ENCODE measurements at places on chromosomes 7 and 10.

- DNase-seq, result no peak
These were observed 1133.4 kb downstream of the XPNPEP1 start for GRCh38 chr10:108789919-108790318.

DNA sequence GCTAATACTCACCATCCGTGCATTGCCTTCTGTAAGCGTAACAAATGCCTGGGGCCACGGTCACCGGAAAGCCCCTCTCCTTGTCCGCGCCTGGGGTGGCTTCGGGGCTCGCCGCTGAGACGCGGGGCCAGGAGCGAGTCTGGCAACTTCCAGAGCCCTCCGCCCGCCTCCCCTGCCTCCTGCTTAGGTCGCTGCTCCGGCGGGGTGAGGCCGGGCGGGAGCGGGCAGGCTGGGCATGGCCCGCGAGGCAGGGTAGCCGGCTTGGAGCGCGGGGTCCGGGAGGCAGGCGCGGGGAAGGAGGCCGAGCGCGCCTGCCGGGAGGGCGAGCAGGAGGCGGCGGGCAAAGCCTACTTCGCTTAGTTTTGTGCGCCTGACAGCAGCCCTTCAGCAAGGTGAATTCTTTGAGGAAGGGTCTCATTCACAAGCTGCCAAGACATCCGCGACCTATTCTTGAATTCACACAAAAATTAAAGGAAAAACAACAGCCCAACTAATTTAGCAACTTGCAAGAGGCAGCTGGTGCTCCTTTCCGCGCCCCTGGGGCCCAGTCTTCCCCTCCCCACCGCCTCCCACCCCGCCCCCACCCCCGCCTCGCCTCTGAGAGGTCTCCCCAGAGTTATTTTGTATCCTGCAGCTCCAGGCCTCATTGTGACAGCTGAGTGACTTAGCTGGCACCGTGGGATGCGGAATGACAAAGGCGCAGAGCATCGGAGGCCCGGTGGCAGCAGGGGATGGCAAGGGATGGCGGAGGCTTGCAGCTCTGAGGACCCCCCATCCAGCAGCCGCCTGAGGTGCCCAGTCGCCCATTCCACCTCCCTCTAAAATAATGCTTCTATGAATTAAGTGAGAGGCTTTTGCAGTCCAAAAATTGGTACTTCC lies 12.8 kb upstream of the KAT6B start:
- no peak for DNase-seq

GRCh38 chr10:88544140-88544870 lies 38.8 kb downstream of the RNLS start:
- DNase-seq, result no peak

DNA sequence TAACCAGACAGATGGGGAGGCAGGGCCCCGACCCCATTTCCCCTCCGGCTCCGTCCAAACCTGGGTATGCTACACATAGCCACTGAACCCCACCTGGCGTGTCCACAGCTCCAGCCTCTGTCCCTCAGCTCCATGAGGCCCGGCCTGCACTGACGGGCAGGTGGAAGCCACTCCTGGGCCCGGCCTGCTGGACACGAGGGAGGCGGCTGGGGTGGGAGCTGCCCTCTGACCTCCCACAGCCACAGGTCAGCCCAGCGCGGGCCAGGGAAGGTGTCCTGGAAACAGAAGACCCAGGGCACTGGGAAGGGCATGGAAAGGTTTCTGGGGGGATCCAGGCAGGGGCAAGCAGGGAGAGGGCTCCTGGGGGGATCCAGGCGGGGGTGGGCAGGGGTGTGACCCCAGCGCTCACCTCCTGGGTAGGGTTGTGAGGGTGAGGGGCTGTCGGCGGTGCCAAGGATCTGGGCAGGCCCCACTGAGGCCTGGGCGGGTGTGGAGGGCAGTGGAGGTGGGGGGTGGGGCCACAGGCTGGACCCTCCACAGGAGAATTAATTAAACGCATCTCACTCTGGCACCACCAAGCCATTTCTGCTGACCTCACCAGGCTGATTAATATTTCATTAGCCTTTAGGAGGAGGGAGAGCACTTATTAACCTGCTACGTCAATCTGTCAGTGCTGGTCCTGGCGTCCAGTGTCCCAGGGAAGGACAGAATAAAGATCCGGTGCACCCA lies 108.9 kb downstream of the UNCX start:
- DNase-seq, result no peak

GRCh38 chr7:111266613-111267012 lies 175.7 kb downstream of the LRRN3 start:
- DNase-seq, result no peak

- DNase-seq, result no peak
These were observed 155.9 kb upstream of the SLC13A1 start for GRCh38 chr7:123355576-123356190.

GRCh38 chr7:110612680-110613079 lies 478.2 kb upstream of the LRRN3 start:
- DNase-seq, result no peak

GRCh38 chr10:58773944-58774343 lies 261.3 kb downstream of the BICC1 start:
- no peak for DNase-seq

DNA sequence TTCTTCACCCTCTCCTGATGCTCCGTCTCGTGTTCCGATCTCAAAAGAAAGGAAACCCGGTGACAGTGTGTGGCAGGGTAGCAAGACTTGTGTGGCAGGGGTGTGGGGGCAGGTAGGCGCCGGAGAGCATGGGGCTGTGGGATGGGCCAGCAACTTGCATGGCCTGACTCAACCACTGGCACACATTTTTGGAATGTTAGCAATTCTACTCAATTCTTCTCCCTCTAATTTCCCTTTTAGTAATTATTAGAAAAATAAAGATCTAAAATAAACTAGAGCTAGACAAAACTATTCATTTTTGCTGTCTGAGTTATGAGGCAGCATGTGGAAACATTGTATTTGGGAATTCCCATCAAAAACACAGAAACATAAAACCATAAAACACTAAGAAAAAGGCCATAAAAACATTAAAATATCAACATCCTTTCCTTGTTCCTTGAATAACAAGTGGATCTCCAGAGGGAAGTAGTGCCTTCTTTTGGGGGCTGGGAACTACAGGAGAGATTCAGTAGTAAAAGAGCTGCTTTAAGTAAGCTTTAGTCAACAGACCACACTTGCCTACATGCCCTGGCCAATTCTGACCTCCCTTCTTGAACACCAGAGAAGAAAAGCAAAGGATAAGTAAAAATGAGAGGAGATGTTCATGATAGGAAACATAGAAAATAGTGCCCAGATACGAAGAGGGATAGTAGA lies 21.8 kb downstream of the SEMA3C start:
- DNase-seq, result no peak

- no peak for DNase-seq
These were observed 446.0 kb downstream of the SUGCT start for GRCh38 chr7:40580776-40581175.

- DNase-seq, result no peak
These were observed 78.6 kb upstream of the DYNC1I1 start for GRCh38 chr7:95693551-95694333.

- no peak for DNase-seq
These were observed 825 bp downstream of the FEZF1 start for GRCh38 chr7:122303531-122304318.

DNA sequence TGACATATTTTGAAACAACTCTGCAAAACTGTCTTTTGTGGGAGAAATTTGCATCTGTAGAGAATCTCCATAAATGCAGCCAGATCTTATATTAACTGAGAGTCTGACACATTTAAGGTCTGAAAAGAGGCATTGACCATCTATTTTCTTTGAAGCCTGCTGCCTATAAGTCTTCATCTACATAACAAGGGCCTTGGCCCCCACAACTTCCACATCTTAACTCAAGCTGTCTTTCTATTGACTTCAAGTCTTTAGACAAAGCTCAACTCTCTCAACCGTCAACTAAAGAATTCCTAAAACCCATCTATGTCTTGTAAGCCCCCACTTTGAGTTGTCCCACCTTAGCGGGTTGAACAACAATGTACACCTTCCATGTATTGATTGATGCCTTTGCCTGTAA lies 72.4 kb upstream of the ADCY1 start:
- DNase-seq, result no peak

DNA sequence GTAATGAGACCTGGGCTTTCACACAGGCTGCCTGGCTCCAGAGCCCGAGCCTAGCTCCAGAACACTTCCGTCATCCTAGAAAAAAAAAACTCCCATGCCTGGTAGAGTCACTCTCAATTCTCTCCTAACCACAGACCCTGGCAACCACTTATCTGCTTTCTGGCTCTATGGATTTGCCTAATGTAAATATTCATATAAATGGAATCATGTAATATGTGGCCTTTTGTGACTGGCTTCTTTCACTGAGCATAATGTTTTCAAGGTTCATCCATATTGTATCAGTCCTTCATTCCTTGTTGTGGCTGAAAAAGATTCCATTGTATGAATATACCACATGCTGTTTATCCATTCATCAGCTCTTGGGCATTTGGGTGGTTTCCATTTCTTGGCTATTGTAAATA lies 167.7 kb upstream of the MKLN1 start:
- DNase-seq, result no peak

DNA sequence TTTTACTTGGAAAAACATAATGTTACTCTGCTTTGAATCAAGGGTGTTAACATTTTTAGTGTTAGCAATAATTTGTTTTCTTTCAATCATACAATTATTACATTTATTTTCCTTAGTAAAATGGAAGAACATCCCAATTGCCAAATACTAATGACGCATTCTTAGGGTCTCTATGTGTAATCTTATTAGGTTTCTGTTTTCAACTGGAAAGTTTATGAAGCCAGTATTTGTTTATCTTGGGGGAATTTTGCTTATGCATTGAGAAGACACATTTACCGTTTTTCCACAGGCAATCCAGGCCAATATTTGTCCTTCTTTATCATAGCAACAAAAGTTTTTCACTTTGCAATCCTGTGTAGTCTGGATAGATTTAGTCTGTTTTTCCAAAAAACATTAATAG lies 134.5 kb downstream of the CPED1 start:
- DNase-seq, result no peak

DNA sequence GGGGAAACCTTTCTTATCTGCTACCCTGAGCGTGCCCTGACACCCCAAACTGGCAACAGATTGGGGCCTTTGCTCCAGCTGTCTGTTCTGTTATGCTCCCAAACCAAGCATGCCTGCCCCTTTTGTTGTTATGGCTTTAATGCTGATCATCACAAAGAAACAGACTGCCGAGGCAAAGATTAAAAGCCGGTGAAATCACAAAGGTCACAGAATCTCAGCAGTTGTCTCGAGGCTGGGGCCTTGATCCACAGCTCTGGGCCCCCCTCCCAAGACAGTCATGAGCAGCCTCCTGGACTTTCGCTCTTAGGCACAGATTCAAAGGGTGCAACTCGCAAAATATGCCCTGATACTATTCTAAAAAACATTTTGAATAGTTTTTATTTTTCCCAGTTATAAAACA lies 65.6 kb downstream of the STRA8 start:
- no peak for DNase-seq

- DNase-seq, result no peak
These were observed 153.1 kb downstream of the TRIL start for GRCh38 chr7:28804990-28805389.

DNA sequence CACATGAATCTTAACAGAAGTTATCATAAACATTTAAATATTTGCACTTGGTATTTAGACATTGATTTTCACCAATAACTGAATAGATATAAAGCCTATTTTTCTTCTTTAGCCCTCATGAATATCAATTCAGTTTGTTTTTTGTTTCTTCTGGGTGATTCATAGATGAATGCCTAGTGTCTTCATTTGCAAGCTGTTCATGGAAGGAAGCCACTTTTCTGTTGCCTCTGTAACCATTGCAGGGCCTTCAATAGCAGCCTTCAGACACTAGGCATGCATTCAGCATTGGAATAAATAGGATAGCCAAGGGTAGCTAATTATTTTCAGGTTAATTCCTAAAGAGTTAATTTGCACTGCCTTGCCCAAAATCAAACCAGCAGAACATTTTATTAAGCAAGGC lies 375.3 kb downstream of the DPP6 start:
- DNase-seq, result no peak

DNA sequence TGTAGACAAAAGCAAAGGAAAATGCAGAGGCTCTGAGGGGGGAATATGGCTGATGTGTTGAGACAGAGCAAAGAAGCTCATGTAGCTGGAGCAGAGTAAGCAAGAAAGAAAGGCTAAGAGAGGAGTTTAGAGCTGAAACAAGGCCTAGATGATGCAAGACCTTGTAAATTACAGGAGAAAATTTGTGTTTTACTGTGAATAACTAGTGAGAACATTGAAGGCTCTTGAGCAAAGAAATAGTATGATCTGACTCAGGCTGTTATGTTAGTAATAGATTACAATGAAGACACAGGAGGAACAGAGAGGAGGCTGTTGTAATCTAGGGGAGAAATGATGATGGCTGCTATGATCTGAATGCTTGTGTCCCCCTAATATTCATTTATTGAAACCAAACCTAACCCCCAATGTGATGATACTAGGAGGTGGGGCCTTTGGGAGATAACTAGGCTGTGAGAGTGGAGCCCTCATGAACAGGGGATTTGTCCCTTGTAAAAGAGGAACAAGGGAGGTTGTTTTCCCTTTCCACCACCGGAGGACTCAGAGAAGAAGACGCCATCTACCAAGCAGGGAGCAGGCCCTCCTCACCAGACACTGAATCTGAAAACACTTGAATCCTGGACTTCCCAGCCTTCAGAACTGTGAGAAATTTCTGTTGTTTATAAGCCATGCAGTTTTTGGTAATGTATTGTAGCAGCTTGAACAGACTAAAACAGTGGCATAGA lies 394.9 kb downstream of the HTR7 start:
- DNase-seq, result no peak

- DNase-seq, result no peak
These were observed 73.6 kb downstream of the EGFR start for GRCh38 chr7:55092186-55092974.

DNA sequence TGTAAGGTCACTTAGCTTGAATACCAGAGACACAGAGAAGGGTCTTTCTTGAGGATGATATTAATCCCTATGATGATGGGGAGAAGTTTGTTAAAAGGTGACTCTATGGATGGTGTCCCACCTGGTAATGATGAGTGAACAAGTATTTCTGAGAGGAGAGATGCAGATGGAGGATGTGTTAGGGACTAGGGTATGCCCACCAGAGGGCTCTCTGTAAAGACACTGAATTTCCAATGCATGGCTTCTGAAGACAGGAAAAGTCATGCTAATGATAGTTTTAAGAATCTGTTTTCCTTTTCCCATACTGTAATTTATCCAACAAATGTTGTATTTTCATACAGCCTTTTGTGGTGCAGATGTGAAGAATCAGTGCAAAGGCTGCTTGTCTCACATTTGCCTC lies 1250.9 kb upstream of the CELF2 start:
- DNase-seq, result no peak

DNA sequence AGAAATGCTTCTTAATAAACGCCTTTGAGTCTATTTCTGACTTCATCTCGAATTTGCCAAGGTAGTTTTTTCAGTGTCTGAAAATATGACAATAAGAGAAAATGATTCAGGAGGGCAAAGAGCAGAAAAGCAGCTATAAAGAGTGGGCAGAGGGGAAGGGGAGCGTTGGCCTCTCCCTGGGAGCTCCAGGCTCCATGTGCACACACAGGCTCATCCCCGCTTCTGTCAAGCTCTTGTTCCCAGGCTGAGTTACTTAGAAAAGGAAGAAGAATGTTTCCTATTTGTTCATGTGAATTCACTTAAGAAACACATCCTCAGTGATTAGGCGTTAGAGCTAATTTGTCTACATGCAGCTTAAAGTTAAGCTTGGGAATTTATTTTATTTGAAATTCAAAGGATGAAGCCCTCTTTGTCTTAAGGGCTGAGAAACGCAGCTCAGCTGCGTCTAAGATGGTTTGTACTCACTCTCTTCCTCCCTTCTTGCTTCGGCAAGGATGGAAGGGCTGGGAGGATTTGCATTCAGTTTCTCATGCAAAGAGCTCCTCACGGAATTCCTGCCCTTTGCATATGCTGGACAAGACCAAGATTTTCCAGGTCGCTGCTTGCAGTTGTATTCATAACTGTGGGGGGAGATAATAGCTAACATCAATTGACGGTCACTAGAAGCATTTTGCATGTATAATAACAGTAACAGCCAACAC lies 29.0 kb upstream of the ATXN7L1 start:
- DNase-seq, result no peak

All from activated T-cell treated with anti-CD3 and anti-CD28 coated beads for 1 hour (primary cell).